NCI-H1694 treated with DMSO at 0.1 percent for 48 hours (cell line): ENCODE measurements at places on chromosomes 16 and 17.

DNA sequence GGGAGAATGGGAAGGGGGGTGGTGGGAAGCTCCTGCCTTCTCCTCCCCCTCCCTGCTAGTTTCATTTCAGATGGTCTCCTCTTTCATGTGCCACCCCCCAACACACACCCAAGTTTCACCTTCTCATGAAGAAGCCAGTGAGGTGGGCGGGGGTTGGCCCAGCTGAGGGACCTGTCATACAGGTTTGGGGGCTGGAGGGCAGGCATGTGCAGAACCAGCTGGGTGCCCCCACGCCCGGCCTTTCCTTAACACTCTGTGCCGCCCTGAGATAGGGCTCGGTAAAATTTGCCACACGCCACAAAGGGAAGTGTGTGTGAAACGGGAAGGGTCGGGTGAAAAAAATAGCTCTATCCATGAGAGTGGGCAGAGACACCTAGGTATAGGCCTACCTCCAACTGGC is 57.4 kb downstream of the PIPOX start:
- no peak for DNase-seq

DNA sequence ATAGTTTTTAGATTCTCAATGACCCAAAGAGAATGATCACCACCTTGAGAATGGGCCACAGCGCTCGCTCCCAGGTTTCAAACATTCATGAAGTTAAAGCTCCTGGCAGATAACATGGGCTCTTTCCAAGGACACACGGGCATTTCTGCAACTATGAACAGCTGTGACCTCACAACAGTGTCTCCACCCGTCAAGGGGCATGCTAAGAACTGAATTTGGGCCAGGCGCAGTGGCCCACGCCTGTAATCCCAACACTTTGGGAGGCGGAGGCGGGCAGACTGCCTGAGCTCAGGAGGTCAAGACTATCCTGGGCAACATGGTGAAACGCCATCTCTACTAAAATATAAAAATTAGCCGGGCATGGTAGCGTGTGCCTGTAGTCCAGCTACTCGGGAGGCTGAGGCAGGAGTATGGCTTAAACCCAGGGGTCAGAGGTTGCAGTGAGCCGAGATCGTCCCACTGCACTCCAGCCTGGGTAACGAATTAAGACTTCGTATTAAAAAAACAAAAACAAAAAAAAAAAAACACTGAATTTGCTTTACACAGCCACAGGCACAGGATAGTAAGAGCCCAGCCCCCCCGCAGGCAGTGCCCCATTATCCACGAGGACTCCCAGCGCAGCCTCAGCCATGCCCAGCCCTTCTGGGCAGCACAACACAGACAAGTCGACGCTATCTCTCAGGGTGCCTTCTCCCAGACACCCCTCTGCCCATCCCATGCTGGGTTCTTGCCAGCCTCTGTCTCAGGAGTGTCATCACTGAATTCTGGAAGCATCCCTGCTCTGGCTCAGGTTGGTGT is 7.2 kb downstream of the USP7 start:
- no peak for DNase-seq

- DNase-seq: no peak
These were observed 3.8 kb upstream of the CBFB start for GRCh38 chr16:67025210-67025550.

DNA sequence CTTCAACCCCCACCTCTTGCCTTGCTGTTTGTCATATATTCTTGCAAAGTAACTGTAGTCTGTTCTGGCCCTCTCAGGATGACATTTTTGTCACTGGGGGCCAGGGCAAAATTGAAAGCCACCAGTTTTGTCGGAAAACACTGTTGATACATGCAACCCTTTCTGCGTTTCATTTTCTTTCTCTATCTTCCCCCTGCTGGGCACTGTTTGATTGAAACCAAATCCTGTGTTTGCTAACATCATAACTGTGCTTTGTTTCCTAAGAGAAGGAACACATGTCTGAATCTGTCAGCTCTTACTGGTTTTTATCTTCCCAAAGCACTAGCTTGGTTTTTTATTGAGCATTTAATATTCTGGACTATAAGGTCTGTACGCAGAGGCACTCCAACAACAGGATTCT is 11.7 kb upstream of the CPPED1 start:
- DNase-seq: no peak

DNA sequence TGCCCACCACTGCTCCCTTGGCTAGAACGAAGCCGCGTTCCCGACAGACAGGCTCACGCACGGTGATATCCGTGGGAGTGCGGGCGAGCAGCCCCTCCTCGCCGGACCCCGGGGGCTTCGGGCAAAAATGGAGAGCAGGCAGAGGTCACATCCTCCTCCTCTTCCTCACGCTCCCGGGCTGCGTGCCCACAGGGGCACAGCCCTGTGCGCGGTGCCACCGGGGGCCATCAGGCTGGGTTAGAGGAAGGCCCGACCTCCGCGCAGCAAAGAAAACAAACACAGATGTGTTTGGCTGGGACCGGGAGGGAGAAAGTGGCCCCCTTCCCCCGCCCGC is 519 bp upstream of the NTN1 start:
- no peak for DNase-seq

- DNase-seq: no peak
These were observed 454.1 kb downstream of the HS3ST3B1 start for GRCh38 chr17:14755002-14755401.

DNA sequence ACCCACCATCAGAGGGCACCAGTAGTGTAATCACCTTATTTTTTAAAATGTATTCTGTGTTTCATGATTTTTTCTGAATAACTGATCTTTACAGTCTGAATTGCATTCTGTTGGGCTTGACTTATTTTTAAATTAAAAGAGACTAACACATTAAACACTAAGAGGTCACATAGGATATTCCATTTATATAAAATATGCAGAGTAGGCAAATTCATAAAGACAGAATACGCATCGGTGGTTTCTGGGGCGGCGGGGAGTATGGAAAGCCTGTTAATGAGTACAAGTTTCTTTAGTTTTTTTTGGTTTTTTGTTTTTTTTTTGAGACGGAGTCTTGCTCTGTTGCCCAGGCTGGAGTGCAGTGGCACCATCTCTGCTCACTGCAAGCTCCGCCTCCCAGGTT is 366.3 kb downstream of the WWOX start:
- DNase-seq: no peak

DNA sequence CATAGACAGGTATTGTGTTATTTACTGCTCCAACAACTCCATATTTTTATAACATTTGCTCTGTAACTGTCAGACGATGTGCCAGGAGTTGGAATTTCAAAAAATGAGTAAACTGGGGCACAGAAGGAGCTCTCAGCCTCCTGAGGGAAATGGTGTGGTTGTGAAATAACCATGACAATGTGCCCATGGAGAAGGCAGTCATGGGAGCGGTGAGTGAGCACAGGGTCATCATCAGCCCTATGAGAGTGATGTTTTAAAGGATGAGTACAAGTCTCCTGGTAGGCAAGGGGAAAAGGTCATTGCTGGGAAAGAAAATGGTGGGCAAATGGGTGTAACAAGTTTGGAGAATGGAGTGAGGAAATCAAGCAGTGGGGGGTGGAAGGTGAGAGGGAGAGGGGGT is 115.0 kb upstream of the SEC14L1 start:
- no peak for DNase-seq

DNA sequence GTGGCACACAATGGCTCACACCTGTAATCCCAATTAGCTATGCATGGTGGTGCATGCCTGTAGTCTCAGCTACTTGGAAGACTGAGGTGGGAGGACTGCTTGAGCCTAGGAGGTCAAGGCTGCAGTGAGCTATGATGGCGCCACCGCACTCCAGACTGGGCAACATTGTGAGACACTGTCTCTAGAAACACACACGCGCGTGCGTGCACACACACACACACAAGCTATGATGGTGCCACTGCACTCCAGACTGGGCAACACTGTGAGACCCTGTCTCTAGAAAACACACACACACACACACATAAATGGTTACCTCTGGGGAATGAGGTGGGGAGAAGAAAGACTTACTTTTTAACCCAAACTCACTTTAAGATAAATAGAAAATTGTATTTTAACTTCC is 16.4 kb downstream of the FBXL20 start:
- no peak for DNase-seq

- peak; percentile 29 for DNase-seq
These were observed 23.2 kb upstream of the CRYM start for GRCh38 chr16:21301168-21301894.

DNA sequence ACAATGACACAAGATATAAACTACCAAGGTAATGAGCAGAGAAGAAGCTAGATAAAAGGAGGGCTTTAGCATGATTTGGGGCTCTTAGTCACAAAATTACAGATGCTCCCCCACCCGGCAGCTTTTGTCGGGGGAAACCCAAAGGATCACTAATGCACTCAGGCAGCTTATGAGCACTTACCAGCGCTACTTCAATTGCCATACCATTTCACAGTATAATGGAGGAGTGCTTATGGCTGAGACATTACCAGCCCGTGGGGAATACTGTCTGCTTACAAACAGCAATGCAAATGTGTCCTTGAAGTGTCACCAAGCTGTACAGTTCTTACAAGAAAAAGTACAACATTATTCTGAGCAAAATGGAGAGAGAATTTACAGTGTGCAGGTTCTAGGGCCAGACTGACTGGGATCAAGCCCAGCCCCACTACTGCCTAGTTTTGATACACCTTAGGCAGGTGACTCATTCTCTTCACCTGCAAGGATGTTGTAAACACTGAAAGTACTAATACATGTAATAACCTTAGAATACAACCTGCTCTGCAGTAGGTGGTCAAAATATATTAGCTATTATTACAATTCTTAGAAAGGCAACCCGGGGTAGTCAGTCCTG is 16.3 kb downstream of the ANKFY1 start:
- DNase-seq: no peak

DNA sequence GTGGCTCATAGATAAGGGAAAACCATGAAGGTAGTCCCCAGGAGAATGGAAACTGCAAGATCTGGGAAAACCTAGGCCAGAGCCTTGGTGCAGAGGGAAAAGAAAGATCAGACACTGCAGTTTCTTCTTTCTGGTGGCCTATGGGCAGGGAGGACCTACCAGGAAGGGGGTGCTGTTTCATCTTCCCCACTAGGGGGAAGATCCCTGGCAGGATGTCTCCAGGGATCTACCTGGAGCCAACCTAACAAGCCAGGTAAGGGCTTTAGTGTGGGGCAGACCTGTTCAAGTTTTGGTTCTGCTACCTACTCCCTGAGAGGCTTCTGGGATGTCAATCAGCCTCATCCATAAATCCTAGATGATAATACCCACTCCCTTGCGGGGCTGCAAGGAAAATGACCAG is 21.4 kb downstream of the TOM1L2 start:
- DNase-seq: no peak

GRCh38 chr16:57761301-57761700 is 25.7 kb downstream of the KATNB1 start:
- no peak for DNase-seq

DNA sequence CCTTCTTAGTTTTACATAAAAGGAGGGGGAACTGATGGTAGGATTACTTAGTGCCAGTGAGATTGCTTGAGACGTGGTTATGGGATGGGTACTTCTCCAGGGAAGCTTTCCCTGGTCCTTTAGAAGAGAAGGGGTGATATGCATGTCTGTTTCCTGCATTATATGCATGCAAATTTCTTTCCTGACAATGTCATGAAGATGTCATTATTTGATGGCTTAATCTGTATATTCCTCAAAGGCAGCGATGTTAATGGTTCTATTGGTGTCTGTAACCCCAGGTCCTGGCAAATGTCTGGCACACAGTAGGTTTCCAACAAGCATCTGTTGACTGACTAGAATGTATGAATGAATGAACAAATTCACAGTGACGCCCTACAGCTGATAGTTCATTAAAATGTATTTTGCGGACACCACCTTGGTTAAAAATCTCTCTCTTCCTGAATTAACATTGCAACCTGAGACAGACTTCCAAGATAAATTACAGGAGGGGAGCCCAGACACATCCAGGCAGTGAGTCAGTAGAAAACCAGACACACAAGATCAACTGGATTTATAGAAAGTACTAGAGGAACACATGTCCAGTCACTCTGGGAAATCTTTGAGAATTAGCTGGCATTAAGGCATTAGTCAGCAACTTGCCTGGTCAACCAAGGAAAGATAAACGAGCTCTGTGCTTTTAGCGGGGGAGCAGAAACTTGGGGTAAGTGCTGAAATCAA is 293.4 kb downstream of the XYLT1 start:
- no peak for DNase-seq

GRCh38 chr16:70432356-70432722 is 6.6 kb downstream of the ST3GAL2 start:
- DNase-seq: no peak

DNA sequence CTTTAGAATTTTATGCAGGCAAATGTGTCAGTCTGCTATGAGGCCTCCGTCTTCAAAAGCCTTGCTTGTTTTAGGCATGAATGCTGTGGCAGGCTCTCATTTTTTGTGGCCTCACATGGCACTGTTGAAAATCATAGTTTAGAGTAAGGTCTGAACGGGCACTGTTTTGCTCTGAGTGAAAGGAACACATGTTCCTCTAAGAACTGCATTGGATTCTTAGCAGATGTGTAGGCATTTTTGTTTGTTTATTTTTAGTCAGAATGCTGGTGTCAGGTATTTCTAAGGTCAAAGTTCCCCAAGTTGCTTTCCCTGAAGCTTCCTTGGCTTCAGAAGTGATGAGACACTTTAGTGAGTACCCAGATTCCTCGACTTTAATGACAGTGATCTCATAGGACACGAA is 173.7 kb downstream of the HS3ST3B1 start:
- no peak for DNase-seq

- DNase-seq: peak; percentile 12
These were observed 400 bp downstream of the HCFC1R1 start for GRCh38 chr16:3023415-3023668.

- no peak for DNase-seq
These were observed 181.6 kb downstream of the RAB11FIP4 start for GRCh38 chr17:31573047-31573446.

GRCh38 chr17:45990886-45991285 is 8.2 kb upstream of the STH start:
- no peak for DNase-seq

DNA sequence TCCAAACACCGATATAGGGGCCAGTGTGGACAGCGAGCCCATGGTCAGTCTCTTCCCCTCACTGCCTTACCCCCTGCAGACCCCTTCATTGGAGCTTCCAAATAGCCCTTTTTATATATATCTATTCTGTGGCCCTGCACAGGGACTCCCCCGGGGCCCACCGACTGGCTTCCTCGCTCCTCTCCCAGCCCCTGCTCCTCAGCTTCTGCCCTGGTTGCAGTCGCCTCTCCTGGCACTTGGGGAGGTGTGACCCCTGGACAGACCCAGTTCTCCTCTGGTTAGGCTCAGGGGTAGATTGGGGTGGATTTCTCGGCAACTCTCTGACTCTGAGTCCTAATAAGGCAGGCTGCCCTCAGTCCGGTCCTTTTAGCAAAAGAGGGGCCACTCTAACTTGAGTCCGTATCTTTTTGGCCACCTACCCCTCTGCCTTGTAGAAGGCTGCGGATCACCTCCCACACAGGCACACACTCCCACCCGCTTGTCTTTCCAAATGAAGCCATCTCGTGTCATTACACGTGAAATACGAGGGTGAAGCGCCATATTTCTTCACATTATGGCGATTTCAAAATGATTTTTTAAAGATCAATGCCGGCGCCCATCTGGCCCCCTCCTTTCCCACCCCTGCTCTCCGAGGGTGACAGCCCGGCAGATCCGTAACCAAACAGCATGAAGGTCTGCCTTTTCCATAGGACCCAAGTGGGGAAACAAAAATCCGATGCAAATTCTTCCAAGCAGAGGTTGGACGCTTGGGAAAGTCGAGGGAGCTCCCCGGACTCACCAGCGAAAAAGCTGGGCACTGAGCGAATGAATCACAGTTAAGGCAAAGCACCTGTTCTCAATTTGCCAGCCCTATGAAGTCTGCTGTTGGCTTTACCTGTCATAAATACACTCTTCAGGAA is 1.7 kb upstream of the HOXB9 start:
- no peak for DNase-seq
